ENCODE measurements at places on chromosomes 4 and X.

DNA sequence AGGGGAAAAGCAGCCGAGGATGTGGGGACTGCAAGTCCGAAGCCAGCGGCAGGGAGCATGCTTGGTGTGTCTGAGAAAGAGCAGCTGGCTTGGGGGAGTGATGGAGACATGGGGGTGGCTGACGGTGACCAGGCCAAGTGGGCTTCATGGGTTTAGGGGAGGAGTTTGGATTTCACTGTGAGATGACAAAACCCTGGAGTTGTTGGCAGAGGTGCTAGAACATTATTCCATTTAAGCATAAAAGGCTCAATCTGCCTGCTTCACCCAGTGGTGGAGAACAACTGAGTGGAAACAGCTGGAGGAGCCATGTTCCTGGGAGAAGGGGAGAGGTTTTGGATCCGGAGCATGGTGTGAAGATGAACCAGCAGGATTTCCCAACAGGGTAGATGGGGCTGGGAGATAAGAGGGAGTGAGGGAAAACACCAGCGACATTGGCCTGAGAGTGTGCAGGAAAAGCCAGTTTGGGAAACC is 318.0 kb upstream of the TAPT1 start:
- no peak for DNase-seq

GRCh38 chr4:83067058-83067639 is 32.2 kb downstream of the COPS4 start:
- DNase-seq, result no peak

- DNase-seq, result no peak
These were observed 57.6 kb upstream of the GALNT7 start for GRCh38 chr4:173111031-173111430.

DNA sequence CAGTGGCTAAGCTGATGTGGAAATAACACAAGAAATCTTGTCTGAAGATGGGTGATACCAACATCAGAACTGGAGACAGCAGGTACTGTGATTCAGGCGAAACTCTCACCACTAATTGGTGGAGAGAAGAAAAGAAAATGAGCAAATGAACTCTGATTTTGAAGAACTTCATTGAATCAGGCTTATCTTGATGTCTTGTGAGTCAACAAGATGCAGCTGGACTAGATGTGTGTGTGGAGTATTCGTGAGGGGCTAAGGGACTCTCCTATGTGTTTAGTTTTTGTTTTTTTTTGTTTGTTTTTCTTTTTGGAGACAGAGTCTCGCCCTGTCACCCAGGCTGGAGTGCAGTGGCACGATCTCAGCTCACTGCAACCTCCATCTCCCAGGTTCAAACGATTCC is 131.6 kb downstream of the DHRSX start:
- DNase-seq, result no peak

DNA sequence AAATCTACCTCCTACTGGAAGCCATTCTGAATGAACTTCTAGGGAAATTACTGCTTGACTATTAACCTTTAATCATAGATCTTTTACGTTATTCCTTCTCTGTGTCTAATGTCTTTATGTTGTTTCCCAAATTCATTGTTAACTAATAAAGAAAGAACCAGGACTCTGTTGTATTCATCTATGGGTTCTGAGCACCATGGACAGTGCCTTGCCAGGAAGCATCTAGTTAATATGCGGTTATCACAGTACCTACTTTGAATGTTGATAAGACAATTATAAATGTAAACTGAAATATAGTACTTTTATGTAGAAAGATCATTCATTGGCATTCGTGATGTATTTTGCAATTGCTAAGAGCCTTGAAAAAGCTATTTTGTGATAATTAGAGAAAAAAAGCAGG is 23.8 kb downstream of the NWD2 start:
- no peak for DNase-seq

- DNase-seq, result no peak
These were observed 402.8 kb upstream of the NWD2 start for GRCh38 chr4:36841583-36842326.

GRCh38 chrX:44765556-44765955 is 78.3 kb upstream of the DUSP21 start:
- DNase-seq, result no peak

DNA sequence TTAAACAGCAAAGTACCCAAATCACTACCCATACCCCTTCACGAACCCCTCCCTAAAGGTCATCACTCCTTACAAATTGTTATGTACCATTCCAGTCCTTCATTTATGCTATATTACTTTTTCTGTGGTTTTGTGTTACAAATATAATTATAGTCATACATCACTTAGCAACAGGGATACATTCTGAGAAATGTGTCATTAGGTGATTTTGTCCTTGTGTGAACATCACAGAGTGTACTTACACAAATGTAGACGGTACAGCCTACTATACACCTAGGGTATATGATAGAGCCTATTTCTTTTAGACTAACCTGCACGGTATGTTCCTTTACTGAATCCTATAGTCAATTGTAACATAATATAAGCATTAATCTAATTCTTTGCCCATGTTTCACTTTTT is 61.9 kb downstream of the ASB9 start:
- DNase-seq, result no peak

GRCh38 chr4:41918278-41918677 is 17.0 kb upstream of the TMEM33 start:
- no peak for DNase-seq

GRCh38 chr4:107423677-107424405 is 296.2 kb downstream of the PAPSS1 start:
- no peak for DNase-seq

GRCh38 chr4:153651587-153651986 is 32.5 kb upstream of the TLR2 start:
- DNase-seq, result no peak

DNA sequence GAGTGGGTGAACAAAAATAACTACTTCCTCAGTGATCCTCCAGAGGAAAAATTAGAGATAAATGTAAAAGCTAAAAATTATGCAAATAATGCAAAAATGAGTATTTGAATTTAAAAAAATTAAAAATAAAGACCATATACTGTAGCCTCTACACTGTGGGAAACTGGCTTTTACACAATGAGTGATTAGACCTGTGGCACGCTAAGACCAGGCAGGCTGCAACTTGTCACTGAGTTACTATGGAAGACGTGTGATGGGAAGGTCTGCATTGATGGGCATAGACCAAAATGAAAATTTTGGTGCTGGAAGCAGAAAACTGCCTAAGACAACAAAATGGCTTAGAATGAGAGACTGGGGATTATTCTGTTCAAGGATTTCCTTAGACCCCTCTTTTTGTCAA is 30.2 kb downstream of the BTC start:
- DNase-seq, result no peak

GRCh38 chrX:115038406-115038805 is 21.0 kb upstream of the IL13RA2 start:
- no peak for DNase-seq

- DNase-seq, result no peak
These were observed 1603.0 kb upstream of the TENM3 start for GRCh38 chr4:180640193-180640592.
